ENCODE measurements at places on chromosomes 2 and 18.

- no peak for DNase-seq
Measured at GRCh38 chr2:62192811-62193210, 3.1 kb upstream of the B3GNT2 start.

GRCh38 chr2:26034637-26034992 is 731 bp downstream of the RAB10 start:
- no peak for DNase-seq

GRCh38 chr18:8625461-8626092 is 16.3 kb downstream of the RAB12 start:
- no peak for DNase-seq

- no peak for DNase-seq
Measured at GRCh38 chr2:42086500-42086953, 38.7 kb downstream of the PKDCC start.

GRCh38 chr2:32812316-32812715 is 134.4 kb upstream of the LTBP1 start:
- DNase-seq = no peak

- DNase-seq = no peak
Measured at GRCh38 chr2:241321886-241322285, 6.2 kb downstream of the SEPTIN2 start.

DNA sequence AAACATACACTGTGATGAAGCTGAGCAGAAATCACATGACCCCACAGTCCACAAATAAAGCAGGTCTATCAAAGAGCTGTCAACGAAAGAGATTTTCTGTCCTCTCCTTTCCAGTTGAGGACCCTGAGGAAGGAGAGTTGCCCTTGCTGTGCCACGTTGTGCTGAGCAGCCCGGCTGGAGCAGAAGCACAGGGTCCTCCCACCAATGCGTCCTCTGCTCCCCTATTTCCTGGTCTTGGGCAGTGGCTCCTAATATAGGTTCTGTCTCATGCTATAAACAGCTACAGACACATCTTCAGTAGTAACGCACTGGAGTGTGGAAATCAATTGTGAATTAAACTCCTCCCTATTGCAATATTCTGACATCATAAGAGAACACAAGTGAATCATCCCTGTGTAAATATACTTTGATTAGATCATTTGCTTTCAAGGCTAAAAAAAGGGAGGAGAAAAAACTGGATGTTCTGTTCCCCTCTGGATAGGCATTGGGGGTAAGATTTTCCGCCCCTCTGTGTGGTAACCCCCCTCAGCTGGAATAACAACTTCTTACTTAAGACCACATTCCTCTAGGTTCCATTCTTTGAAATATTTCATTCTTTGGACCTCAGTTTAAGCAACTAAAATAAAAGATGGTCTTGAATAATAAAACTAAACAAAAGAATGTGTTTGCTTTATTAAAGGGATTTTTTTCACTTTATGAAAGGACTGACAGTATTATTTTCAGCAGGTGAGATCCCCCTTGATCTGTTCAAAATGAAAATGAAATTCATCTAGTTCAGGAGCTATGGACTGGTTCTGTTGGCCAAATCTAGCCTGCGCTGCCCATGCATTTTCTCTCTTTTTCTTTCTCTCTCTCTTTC is 8.3 kb upstream of the RHOB start:
- DNase-seq = no peak

DNA sequence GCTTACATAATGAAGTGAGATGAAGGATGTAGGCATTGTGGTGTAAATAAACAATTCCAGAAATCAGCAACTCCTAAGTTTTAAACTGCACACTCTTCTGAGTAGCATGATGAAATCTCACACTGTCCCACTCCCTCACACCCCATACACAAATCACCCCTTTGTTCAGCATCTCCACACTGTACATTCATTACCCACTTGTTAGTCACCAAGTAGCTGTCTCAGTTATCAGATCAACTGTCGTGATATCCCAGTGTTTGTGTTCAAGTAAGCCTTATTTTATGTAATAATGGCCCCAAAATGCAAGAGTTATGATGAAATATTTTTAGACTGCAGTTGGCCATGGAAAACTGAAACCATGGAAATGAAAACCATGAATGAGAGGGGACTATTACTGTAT is 135.7 kb downstream of the GRB14 start:
- no peak for DNase-seq

DNA sequence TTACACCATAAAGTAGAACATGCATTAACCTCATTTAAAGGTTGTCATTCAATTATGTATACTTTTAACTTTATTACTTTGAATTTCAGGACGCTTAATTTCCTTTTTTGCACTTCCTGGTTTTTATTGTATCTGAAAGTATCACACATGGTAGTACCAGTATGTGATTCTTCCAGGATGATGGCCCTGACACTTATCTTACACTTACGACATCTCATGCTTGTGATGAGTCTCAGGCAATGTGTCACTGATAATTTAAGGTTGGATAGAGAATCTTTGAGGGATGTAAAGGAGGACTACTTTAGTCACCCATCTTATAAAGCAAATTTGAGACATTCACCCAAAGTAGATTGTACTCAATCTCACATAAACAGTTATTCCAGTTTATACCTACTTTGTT is 74.9 kb downstream of the ABCA12 start:
- no peak for DNase-seq

DNA sequence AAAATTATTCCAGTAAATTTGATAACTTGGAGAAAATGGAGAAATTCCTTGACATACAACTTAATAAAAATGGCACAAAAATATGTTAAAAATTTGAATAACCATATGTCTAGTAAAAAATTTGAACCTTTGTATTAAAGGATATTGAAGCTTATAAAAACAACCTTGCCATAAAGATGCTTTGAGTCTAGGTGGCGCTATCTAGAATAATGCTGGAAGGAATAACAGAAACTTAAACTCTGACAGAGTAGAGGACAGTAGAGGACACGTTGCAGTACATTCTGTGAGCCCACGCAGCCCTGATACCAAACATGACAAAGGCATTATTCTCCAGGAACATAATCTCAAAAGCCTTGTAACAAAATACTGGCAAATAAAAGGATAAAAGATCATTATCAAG is 44.7 kb upstream of the ALKAL2 start:
- no peak for DNase-seq

DNA sequence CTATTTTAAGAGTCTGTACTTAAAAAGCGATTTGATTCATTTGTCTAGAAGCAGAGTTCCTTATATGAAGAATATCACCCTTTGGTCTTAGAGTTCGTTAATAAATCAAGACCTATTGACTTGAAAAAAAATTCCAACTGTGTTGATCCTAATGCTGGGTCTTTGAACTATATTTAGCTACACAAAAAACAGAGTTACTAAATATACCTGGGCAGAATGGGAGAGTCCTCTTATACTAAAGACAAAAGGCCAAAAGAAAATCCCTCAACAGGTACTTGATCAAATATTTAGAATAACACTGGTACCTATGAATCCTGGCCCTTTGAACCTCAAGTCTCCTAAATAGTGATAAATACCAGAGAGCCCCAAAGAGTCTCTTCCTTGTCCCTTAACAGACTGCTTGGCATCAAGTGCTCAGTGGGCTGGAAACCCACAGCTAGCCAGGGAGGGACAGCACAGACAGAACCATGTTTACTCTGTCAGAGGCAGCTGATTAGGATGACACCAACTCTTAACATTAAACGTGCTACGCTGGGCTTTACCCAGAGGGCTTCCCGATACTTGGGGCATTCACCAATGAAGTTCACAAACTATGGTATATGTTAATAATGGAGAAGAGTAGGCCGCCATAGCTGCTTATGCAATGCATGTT is 95.1 kb downstream of the FIGN start:
- DNase-seq = no peak

- no peak for DNase-seq
Measured at GRCh38 chr2:35339211-35339610, 1016.4 kb upstream of the CRIM1 start.

DNA sequence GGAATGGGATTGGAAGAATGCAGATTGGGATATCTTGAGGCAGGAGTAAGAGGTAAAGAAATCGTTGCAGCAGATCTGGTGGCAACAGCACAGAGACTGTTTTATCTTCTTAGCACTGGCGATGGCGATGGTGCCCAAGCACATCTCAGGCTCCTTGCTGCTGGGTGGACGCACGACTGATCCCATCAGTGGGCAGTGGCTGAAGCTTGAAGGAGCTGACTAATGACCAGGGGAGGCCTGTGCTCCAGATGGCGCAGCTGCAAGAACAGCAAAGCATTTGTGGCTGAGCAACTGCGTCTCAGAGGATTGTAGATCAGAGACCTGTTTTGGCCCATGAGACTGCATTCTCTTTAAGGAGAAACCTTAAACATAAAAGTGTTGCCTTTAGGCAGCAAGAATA is 54.6 kb downstream of the GALR1 start:
- DNase-seq = no peak

- DNase-seq = no peak
Measured at GRCh38 chr2:2166881-2167280, 164.2 kb downstream of the MYT1L start.

DNA sequence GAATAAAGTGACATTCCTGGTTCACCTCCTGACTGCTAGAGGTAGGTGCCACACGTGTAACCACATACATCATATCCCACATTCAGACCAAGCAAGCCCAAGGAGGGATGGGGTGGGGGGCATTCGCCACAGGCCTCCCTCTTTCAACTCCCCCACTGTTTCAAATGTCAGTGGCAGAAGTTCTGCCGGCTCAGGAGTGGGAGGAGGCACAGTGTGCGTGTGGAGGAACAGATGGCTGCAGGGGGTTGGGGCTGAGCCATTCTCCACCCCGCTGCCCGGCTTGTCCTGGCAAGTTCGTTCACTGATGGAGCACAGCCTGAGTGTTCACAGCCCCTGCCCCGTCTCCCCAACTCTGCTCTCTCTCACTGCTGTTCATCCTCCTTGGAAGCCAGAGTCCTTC is 75.4 kb upstream of the TANC1 start:
- no peak for DNase-seq

DNA sequence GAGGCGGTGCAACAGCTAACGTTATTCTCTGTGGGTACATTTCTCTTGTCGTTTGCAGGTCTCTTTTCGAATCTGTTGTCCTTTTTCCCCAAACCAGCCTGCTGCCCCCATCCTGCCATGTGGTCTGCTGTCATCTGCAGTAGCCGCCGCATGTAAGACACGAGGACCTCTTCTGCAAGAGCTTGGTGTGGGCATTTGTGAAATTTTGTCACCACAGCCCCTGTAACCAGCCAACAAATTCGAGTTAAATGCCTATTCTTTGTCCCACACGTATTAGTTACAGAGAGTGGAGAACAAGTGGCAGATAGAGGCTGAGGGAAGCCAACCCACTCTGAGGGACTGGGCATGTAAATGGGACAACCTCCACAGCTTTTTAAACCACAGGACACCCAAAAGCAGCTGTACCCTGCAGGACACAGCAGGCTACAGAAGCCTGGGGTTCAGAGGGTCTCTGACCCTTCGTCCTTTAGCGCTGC is 35.0 kb downstream of the ITGA6 start:
- no peak for DNase-seq

GRCh38 chr2:156340377-156340776 is 7.9 kb upstream of the NR4A2 start:
- no peak for DNase-seq

- no peak for DNase-seq
Measured at GRCh38 chr2:58594175-58594574, 353.1 kb upstream of the FANCL start.

- DNase-seq = no peak
Measured at GRCh38 chr2:104836265-104836664, 17.6 kb upstream of the POU3F3 start.

GRCh38 chr2:153133716-153134115 is 344.8 kb downstream of the RPRM start:
- no peak for DNase-seq

DNA sequence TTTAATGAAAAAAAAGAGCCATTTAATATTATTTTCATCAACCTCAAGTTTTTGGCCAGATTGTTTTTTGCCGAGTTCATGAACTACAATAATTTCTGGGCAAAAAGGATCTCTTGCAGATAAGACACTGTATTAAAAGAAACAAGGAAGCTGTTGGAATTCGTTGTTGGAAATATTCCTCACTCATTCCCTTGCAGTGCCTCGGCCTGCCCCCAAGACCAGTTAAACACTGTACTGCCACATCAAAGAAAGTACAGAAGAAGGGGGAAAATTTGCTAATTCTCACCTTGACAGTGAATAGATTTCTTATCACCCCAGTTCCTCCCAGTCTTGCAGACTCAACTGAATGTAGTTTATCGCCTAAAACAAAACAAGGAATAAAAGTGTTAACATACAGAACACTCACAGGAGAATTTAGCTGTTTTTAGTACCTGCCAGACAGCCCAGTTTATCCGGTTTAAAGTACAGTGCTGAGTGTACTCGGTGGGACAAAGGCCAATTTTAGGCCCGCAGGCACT is 1.2 kb downstream of the IDH1 start:
- DNase-seq = no peak

DNA sequence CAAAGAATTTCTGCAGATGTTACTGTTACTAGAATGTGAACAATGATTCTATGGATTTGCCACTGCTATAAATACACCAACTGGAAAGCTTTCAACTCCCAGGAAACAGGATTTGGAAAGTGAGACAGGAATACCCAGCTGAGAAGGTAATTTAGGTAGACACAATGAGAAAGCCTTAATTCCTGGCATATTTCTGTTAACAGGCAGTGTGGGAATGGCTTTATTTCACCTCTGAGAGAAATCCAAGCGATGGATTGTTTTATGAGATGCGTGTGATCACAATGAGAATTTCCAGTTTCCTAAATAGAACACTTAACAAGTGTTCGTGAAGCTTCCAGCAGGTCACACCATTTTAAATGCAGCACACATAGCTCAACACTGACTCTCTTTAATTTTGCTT is 133.0 kb downstream of the SLC8A1 start:
- no peak for DNase-seq

DNA sequence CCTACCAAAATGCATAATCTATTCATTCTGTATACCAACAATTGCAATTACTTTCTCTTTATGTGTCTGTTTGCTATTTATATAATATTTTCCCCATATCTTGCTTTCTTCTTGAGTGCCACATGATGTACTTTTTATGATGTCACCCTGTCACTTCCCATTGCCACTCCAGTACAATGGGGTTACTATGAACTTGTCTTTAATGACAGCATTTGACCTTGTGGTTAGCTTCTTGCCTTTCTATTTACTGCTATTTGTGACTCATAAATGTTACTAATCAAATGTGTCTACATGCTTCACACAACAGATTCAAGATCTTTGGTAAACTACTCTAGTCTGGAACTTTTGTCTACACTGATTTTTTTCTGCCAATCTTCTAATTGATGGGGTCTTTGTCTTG is 486.3 kb downstream of the NR4A2 start:
- no peak for DNase-seq

DNA sequence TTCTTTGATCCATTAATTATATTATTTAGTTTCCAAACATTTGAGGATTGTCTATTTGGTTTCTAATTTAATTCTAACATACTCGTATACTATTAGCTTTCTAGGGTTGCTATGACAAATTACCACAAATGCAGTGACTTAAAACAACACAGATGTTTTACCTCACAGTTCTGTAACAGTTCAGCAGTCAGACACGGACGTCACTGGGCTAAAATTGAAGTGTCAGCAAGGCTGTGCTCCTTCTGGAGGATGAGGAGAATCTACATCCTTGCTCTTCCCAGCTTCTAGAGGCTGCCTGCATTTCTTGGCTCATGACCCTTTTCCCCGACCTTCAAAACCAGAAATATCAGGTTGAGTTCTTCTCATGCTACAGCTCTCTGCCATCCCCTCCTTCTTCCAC is 117.6 kb downstream of the TFCP2L1 start:
- DNase-seq = no peak
